Cardiac muscle cell (in vitro differentiated cells and primary cell): ENCODE measurements at places on chromosomes 5 and 9.
A peak's percentile ranks its signal among the peaks of the same experiment; 100 is the strongest.

DNA sequence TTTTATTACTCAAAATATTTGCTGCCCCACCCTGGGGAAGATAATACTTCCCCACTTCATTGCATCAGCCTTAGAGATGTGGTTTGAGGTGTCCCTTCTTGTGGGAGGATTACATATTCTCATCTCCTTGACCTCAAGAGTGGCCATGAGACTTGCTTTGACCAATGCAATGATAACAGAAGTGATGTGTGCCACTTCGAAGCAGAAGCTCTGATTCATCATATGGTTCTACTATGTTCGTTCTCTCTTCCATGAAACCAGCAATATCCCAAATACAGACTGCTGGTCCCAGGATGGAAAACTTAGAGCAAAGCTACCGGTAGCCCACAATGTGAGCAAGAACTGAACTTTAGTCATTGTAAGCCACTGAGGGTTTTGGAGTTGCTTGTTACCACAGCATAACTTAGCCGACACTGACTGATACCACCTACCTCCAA lies 92.0 kb downstream of the THBS4 start:
- peak; percentile 8 for DNase-seq

GRCh38 chr5:12248831-12249230 lies 344.6 kb upstream of the CTNND2 start:
- no peak for DNase-seq

DNA sequence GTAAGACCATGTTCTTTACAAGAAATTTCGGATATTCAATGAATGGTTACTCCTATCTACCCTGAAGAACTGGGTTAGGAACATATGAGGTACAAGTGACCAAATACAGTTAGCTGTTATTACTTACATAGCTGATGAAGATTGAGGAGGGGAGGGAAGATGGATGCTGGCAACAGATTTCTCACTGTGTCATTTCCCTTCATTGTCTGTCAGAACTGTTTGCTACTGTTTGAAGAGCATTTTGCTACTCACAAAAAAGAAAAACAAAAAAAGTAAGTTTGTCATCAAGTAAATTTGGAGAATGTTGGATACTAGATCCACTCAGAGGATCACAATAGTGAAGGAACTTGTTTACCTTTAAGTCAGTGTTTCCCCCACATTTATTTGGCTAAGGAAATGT lies 53.7 kb downstream of the ENC1 start:
- no peak for DNase-seq

DNA sequence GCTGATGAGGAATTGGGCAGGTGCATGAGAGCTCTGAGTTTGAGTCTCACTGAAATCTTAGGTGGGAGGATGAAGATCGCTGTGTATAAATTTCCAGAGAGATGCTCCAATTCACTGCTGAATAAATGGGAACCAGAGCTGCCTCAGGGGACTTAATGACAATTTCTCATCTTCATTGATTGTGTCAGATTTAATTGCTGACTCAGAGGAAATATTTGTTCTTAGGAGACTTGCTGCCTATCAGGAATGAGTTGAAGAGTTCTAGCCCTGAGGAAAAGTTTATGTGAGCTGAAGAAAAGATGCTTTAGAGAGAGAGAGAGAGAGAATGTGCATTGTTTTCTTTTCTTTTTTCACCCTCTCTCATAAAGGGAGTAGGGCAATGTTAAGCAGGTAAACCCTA lies 827.5 kb upstream of the WWC1 start:
- no peak for DNase-seq

GRCh38 chr9:112140936-112141335 lies 34.2 kb downstream of the SUSD1 start:
- no peak for DNase-seq

DNA sequence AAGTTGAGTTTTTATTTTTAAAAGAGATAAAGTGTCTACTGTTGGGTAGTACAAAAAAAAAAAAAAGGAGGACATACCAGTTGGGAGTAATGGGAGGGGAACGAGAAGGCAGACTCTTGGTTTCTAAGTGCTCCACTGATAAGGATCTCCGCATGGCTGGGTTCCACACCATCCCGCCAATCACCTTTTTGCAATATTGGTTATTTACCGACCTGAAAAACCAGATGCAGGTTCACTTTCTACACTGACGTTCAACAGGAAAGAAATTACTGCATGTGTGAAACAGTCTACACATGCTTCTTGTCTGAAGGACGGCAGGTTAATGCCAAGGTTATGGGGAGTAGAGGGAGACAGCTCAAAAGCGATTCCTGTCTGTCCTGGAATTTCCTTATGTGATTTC lies 75.5 kb downstream of the PTPN3 start:
- no peak for DNase-seq

- peak; percentile 35 for DNase-seq
Measured at GRCh38 chr5:134590992-134591659, 41.5 kb downstream of the SAR1B start.

GRCh38 chr5:36236801-36237200 lies 4.9 kb downstream of the NADK2 start:
- DNase-seq: no peak

GRCh38 chr9:136650648-136651047 lies 12.1 kb upstream of the EGFL7 start:
- no peak for DNase-seq

DNA sequence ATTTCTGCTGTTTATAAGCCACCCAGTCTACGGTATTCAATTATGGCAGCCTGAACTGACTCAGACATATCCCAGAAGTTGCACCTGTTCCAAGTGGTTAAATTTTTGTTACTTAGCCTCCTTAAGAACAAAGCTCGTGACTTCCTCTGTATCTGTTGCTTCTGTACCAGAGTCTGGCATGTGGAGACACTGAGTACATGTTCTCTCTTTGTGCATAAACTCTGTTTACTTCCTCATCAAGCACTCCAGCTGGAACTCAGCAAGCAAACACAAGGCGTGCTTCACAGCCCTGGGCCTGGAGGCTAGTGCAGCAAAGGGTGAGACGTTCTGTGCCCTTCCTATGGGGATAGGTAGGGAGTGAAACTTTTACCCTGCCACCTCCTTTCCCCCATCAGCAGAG lies 19.0 kb downstream of the C9orf152 start:
- DNase-seq: no peak

DNA sequence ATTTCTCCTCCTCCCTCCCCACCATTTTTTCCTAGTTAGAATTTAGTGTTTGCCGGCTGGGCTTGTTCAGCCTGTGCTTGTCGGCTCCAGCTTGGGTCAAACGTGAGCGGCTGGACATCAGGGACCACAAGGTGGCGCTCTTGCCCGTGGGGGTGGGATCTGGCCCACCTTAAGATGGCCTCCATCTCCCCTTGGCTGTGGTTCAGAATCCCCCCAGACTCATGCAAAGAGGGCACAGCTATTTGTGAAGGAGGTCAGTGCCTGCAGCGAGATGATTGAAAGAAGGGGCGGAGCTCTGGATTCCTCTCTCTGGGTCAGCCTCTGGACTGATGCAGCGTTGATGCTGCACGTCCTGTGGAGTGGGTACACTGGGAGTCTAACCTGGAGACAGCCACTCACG lies 283.3 kb upstream of the TUT7 start:
- peak; percentile 82 for DNase-seq

DNA sequence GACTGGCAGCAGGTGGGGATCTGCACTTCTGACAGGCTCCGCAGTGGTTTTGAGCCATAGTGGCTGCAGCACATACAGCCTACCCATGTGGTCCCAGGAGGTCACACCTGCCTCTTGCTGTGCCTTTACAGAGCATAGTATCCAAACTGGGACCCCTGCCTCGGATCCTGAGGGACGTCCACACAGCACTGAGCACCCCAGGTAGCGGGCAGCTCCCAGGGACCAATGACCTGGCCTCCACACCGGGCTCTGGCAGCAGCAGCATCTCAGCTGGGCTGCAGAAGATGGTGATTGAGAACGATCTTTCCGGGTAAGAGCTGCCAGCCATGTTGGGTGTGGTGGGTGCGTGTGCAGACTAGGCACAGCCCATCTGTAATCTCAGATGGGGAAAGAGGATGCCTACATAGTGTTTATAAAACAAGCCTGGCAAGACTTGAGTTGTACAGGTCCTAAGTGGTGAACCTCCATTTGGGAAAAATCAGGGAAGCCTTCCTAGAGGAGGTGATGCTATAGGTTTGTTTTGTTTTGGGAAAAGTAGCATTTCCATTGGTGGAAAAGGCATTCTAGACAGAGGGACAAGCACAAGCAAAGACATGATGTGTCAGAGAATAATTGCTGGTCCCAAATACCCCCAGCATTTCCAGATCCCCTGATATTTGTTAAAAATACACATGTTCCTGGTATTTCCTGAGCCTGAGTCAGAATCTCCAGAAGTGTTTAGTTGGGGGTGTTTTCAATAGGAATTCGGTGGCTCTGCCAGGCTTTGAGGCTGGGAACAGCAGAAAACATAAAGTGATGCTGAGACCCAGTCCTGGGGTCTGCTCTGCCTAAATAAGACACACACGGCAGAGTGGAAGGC lies 119.2 kb downstream of the DAB2IP start:
- DNase-seq: peak; percentile 43

- peak; percentile 92 for DNase-seq
Measured at GRCh38 chr5:174720612-174721529, 3.5 kb upstream of the MSX2 start.

GRCh38 chr5:137148655-137149054 lies 350.5 kb downstream of the SPOCK1 start:
- no peak for DNase-seq

DNA sequence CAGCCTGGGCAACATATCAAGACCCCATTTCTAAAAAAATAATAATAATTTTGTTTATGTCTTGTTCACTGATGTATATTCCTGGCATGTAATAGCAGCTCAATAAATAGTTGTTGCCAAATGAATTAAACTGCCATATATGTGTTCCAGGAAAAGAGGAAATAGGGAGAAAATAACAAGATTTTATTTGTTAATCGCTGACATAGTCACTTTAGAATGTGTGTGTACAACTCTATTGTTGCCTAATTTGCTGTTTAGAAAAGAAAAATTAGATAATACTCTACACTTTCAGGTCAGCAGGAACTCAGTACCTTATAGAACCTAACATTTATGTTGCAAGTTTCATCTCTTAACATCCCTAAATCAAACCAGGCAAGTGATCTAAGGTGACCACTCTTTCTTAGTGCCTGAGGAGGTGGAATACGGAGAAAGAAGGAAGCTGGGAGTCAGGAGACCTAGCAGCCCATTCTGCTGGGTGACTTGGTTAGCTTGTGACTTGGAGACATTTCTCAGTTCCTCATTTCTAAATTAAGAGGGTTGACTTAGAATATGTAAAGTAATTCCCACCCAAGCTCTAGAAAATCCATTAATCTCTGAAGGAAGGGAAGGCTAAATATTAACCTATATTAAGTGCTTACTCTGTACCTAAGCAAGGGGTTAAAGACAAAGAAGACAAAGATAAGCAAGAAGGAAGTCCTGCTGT lies 110.3 kb upstream of the IQGAP2 start:
- DNase-seq: no peak

DNA sequence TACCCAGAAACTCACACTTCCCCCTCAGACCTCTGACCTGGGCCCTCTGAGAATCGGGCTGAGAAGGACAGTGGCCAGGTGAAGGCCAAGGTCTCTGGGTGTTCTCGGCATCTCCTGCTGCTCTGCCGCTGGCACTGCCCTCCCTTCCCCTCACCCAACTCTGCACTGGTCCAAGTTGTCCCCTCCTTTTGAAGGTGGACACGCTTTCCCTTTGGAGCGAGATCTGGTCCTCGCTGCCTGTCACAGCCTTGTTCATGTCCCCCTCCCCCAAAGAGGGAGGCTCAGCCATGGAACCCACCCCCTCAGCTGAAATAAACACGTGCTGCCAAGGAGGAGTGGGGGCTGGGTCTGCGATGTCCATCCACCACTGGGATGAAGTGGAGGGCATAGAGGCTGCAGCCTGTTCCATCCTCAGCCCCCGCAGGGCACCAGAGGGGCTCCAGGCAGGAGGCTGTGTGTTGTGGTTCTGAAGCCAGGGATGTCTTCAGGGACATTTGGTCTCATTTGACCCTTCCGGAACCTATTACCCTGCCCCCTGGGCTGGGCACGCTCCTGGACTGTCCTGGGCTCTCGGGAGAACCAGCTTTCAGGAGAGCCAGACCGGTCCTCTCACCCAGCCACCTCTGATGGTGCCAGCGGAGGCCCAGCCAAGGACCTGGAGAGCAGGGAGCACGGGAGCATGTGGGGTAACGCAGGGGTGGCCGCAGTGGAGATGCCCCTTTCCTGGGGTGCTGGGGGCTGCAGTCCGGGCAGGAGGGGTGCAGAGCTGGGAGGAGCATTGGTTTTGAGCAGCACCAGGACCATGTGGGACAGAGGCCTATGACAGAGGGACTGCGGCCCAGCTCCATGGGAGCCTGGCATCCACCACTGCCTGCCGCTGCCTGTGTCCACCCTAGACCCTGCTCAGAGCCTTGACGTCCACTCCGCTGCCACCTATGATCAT lies 4.7 kb upstream of the LCN2 start:
- no peak for DNase-seq

DNA sequence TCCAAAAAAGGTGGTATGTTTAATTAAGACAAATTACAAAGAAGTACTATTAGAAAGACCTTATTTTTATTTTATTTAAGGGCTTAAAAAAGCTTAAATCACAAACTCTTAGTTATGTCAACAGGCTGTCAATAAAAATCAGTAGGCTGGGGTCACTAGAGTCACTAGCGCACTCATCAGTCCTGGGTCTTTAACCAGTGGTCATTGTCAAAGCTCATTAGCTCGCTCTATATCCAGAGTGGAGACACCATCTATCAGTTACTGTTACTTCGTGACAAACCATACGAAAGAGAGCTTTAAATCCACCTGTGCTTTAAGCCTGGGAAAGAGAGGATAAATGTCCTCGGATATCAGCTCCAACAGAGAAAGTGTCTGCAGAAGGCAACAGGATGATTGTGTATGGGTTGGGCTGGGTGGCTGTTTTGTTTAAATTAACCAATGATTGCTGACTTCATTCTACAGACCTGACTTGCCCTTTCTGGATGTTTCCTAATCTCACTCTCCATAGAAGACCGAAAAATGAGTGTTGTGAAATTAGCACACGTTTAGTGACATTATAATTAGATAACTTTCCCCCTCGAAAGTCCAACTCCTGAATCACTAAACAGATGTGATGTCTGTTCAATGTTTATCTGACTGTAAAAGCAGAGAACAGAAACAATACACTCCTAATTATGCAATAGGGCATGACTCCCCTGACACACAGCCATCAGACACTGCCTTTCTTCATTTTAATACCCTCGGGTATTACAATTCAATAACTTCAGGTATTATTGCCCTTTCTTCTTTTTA lies 123.6 kb upstream of the TNPO1 start:
- peak; percentile 68 for DNase-seq

- no peak for DNase-seq
Measured at GRCh38 chr9:87909310-87910041, 8.3 kb upstream of the SPATA31C1 start.

- peak; percentile 50 for DNase-seq
Measured at GRCh38 chr9:33676746-33677505, 118.4 kb upstream of the PRSS3 start.

DNA sequence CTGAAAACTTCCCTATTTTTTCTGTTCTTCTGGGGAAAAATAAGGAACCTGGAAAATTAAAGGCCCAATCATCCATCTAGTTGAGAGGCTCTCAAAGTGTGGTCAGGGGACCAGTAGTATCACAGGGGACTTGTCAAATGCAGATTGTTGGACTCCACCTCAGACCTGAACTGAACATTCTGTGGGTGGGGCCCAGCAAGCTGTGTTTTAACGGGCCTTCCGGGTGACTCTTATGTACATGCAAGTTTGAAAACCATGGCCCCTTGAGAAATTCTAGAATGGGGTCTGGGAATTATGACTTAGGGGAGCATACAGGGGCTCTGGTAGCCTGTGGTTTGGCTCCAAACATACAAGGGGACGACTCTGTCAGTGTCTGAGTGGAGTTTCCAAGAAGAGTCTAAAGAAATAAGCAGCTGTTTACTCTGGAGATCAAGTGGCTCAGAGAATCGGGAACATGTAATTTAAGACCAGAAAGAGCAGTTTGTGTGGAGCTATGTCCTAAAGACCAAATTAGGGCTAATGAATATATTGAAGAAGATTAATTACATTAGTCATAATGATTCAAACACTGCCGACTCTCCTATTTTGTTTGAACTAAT lies 177.4 kb downstream of the SLC28A3 start:
- no peak for DNase-seq
